Effector memory CD4-positive, alpha-beta T cell (primary cell): ENCODE measurements at places on chromosomes 16 and 17.

- peaks cover 13% of the 10 kb centered on the region for H3K4me1 ChIP-seq
- H3K4me3 ChIP-seq = no peak overlapping the region
- H3K36me3 ChIP-seq = no peaks in the 10 kb centered on the region
- H3K27me3 ChIP-seq = no peaks in the 10 kb centered on the region
- no peak overlapping the region for H3K27ac ChIP-seq
Measured at GRCh38 chr16:58031016-58031800, 5.7 kb downstream of the MMP15 start.

GRCh38 chr17:41428591-41429291 is 4.4 kb upstream of the KRT37 start:
- no peak for DNase-seq
- H3K4me3 ChIP-seq = no peak overlapping the region
- no peaks in the 10 kb centered on the region for H3K27me3 ChIP-seq
- H3K27ac ChIP-seq = no peak overlapping the region

- no peak overlapping the region for H3K4me3 ChIP-seq
- H3K27ac ChIP-seq = no peak overlapping the region
- no peaks in the 10 kb centered on the region for H3K27me3 ChIP-seq
- H3K36me3 ChIP-seq = no peaks in the 10 kb centered on the region
Measured at GRCh38 chr17:54903375-54903774, 2.7 kb downstream of the TOM1L1 start.

DNA sequence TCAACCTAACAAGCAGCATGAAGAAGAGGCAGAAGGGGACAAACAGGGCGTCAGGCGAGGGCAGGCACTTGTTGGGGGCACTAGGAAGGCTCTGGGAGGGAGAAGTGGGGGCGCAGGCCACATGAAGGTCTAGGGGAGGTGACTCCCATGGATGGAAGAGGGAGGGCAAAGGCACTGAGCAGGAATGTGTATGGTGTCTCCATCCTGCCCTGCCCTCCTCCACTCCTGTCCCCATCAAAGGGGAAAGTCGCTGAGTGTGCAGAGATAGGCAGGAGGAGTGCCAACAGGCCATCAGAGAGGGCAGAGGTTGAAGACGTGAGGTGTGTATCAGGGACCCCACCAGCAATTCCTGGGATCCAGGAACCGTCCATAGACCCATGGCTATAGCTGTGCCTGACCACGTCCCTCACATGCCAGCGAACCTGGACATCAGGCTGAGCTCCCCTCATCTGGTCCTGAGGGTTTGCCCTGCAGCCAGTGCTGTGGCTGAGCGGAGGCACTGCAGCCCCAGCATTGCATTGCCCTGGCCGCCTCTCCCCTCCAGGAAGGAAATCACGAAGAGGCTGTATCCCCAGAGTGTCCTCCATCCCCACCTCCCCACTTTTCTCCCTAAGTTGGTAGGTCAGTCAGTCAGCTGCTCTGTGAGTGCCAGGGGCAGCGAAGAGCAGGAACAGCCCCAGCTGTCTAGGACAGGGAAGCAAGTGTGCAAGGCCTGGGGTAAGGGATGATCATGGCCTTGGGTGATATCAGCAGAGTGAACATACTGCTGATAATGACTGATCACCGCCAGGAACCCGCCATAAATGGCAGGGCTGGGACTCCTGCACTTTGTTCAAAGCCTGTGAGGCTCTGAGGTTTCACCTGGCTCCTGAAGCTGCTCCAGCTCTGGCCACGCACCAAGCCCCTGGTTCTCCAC is 6.2 kb upstream of the CYB561 start:
- H3K27me3 ChIP-seq = no peaks in the 10 kb centered on the region
- H3K36me3 ChIP-seq = no peaks in the 10 kb centered on the region
- no peak for DNase-seq
- no peak overlapping the region for H3K27ac ChIP-seq

GRCh38 chr16:25570131-25570530 is 121.6 kb upstream of the HS3ST4 start:
- H3K4me1 ChIP-seq = no peaks in the 10 kb centered on the region
- no peaks in the 10 kb centered on the region for H3K27me3 ChIP-seq
- H3K36me3 ChIP-seq = no peaks in the 10 kb centered on the region
- no peak for DNase-seq
- H3K4me3 ChIP-seq = no peak overlapping the region
